ENCODE measurements at places on chromosomes 1 and 21. TPM values are rescaled to one million over a fixed set of nuclear protein-coding genes. Genes with fewer than 3 reads are reported as not detected.

The CELA3A gene
- not detected for total RNA-seq

The JAK1 gene
- total RNA-seq, result 55.2 TPM

The FLG2 gene
- total RNA-seq, result not detected

The FCN3 gene
- total RNA-seq, result 0.75 TPM

The OPN3 gene
- 13.6 TPM for total RNA-seq

The FCER1A gene
- 0.49 TPM for total RNA-seq

The EDN2 gene
- total RNA-seq, result 0.18 TPM

The ZNF683 gene
- total RNA-seq, result not detected

The ZBTB8B gene
- 0.13 TPM for total RNA-seq

The FAAH gene
- 12.6 TPM for total RNA-seq

The FHAD1 gene
- 1.7 TPM for total RNA-seq

The CCDC27 gene
- total RNA-seq, result not detected

The CELA3B gene
- total RNA-seq, result not detected

Measured in muscle of leg (tissue), 16 donors.